ENCODE measurements at places on chromosomes 2 and 18.

DNA sequence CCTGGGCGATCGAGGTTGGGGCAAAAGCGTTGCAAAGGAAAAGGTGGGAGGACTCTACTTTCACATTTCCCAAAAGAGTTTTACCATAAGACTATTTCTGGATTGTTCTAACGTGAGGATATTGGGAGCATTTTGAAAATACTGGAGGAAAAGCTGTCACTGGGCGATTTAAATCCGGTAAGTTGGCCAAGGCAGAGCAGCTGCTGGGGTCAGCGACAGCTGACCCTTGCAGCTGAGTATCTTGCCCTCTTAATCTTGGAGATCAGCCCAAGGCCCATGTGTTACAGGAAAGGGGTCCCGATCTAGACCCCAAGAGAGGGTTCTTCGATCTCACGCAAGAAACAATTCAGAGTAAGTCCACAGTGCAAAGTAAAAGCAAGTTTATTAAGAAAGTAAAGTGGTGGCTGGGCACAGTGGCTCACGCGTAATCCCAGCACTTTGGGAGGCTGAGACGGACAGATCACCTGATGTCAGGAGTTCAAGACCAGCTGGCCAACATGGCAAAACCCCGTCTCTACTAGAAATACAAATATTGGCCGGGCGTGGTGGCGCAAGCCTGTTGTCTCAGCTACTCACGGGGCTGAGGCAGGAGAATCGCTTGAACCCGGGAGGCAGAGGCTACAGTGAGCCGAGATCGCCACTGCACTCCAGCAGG lies 964 bp upstream of the ST3GAL5 start:
- DNase-seq, result no peak

DNA sequence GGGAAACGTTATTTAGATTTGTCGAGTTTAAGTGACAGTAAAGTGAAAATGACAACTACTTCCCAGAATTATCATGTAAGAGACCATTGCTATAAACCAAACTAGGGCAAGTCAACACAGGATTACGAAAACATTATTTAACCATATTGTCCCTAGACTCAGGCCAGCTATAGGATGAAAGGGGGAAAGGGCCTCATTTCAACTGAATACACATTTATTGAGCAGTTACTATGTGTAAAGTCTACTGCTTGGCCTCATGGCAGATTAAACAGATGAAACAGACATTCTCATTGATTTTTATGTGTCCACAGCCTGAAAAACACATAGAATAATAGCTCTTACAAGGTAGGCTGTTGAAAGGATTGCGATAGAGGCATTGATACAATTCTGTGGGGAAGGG lies 32.7 kb downstream of the ARHGEF33 start:
- no peak for DNase-seq

GRCh38 chr2:217990791-217991465 lies 11.9 kb downstream of the TNS1 start:
- DNase-seq, result no peak

GRCh38 chr2:18276583-18277075 lies 283.8 kb downstream of the RDH14 start:
- peak; percentile 29 for DNase-seq

GRCh38 chr2:159266554-159266953 lies 19.9 kb downstream of the WDSUB1 start:
- no peak for DNase-seq
